Panc1 (cell line): ENCODE measurements at places on chromosomes 3 and 15.
A peak's percentile ranks its signal among the peaks of the same experiment; 100 is the strongest.

DNA sequence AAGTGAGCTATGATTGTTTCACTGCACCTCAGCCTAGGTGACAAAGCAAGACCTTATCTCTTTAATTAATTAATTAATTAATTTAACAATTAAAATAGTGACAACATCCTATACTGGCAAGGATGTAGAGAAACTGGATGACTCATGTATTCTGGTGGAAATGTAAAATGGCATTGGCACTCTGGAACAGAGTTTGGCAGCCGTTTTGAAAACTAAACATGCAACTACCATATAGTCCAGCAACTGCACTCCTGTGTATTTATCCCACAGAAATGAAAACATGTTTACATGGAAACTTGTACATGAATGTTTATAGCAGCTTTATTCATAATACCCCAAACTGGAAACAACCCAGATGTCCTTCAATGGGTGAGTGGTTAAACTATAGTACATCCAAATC lies 56.6 kb downstream of the ANP32A start:
- no peak for DNase-seq

DNA sequence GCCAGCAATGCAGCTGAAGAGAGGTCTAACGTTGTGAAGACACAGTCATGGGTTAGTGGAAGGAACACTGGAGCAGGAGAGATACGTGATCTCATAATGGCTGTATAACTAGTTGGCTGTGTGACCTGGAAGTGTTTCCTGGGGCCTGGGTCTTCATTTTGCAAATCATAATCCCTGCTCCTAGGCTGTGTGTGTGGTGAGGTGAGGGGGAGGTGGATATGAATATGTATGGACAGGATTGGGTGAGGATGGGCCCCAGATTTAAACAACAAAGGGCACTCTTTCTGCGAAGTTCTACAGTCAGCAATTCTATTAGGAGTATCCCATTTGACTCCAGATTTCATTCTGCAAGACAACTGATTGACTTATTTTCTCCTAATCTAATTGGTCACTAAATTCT lies 41.3 kb downstream of the ANKRD28 start:
- DNase-seq, result no peak

DNA sequence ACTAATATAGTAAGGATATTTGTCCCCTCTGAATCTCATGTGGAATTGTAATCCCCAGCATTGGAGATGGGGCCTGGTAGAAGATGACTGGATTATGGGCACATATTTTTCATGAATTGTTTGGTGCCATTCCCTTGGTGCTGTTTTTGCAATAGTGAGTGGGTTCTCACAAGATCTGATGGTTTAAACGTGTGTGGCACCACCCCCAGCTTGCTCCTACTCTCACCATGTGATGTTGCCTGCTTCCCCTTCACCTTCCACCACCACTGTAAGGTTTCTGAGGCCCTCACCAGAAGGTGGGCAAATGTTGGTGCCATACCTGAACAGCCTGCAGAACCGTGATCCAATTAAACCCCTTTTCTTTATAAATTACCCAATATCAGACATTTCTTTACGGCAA lies 28.1 kb upstream of the SERPINI2 start:
- no peak for DNase-seq

GRCh38 chr3:103924544-103924943 lies 1442.2 kb upstream of the ALCAM start:
- DNase-seq, result no peak

- no peak for DNase-seq
Observed at GRCh38 chr15:72242775-72243370, 11.9 kb upstream of the PKM start.

DNA sequence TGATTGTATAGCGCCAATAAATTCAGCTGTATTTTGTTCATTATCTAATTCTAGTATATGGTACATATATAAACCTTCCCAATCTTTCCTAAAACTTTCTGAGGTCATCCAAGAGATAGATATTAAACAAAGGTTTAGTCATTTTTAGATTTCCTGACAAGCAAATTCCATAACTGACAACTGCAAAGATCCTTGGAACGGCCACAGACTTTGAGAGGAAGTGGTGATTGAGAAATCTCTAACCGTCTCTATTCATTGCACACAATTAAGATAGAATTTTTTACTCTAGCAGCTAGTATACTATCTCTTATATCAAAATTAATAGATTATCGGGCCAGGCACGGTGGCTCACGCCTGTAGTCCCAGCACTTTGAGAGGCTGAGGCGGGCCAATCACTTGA lies 4.7 kb downstream of the CSNK1G1 start:
- DNase-seq, result no peak

GRCh38 chr3:143429628-143430514 lies 310.3 kb downstream of the CHST2 start:
- DNase-seq, result no peak

GRCh38 chr3:142866841-142867631 lies 21.8 kb downstream of the PCOLCE2 start:
- no peak for DNase-seq

GRCh38 chr3:123664753-123665152 lies 79.9 kb upstream of the HACD2 start:
- DNase-seq, result no peak

- DNase-seq, result no peak
Observed at GRCh38 chr3:16114429-16114828, 60.1 kb upstream of the GALNT15 start.

DNA sequence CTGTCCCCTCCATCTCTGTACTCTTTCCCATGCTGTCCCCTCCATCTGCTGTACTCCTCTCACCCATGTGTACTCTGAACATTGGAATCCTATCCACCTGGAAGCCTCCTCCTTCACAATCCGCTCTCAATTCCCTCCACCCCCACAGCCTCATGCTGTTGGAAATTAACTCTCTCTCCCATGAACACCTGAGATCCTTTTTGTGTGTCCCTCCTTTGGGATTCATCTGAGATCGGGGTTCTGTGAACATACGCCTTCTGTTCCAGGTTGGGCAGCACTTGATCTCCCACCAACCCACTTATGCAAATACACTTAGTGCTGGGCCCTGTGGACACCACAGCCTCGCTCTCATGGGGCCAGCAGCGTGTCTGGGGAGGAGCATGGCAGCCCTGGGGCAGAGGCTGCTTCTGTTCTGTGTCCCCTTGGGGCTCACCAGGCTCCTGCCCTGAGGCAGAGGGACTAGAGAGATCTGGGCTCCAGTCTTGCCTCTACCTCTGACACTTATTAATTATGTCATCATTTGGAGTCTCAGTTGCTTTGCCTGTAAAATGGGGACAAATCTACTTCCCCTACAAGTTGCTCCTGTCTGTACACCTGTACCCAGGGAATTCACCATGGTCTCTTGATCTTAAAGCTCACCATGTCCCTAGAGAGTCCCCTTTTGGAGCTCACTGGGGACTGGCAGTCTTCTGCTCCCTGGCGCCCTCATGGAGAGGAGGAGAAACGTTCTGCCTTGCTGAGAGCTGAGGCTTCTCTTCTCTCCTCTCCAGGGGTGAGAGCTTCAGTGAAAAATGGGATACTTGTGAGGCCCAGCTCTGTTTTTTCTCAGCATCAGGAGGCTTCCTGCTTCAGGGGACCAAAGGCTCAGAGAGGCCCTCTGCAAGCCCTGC lies 42.7 kb downstream of the ITGA11 start:
- no peak for DNase-seq

- no peak for DNase-seq
Observed at GRCh38 chr15:25406261-25406660, 32.6 kb downstream of the UBE3A start.

- DNase-seq, result peak; percentile 39
Observed at GRCh38 chr3:11335056-11335608, 62.9 kb downstream of the ATG7 start.

GRCh38 chr3:63753567-63753966 lies 65.5 kb upstream of the C3orf49 start:
- DNase-seq, result no peak

DNA sequence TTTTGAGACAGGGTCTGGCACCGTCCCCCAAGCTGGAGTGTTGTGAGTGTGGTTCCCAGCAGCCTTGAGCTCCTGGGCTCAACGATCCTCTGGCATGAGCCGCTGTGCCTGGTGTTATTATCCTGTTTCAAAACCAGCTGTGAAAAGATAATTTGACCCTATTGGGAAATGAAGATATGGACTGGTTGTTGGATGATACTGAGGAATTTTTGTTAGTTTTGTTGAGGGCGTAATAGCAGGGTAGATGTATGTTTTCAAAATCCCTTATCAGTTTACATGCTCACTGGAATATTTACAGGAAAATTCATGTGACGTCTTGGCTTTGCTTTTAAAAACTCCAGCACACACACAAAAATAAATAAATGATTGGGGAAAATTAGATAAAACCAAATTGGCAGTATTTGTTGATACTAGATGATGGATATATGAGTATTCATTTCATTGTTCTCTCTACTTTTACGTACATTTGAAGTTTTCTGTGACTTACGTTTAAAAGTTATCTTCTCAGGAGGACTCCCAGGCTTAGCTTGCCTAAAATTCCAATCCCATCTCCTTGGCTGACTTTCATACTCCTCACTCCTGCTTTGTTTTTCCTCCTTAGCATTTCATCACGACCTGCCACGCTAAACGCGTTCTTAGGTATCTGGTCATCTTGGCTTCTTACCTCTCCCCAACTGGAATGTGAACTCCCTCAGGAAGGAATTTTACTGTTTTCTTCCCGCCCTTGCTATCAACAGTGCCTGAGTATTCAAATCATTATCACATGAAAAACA lies 56.8 kb upstream of the TFRC start:
- no peak for DNase-seq

DNA sequence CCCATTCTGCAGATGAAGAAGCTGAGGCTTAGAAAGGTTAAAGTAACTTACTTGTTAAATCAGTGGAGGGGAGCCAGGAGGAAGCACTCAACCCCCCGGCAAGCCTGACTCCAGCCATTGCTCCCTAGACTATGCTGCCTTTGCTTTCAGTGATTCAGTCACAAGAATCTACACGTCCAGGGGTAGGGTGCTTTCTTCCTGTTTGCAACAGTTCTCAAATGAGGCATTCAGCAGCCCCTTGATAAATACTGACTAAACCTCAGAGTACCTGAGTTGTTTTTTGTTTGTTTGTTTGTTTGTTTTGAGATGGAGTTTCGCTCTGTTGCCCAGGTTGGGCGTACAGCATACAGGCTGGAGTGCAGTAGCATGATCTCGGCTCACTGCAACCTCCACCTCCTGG lies 28.6 kb downstream of the MAGEF1 start:
- no peak for DNase-seq

DNA sequence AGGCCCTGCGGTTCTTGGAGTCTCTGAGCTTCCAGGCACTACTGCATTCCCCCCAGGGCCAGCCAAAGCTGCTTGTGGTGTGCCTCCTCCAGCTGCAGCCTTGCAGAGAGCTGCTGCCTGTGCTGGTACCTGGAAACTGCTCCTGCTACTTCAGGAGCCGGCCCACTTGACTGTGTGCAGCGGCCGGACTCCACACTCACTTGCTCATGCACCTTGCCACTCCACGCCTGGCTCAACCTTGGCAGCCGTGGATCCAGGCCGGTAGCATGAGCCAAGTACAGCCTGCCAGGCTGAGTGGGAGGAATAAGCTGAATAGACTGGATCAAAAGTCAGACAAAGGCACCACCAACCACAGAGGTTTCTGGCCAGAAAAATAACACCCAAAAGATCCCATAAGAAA lies 169.7 kb downstream of the TJP1 start:
- no peak for DNase-seq

- DNase-seq, result no peak
Observed at GRCh38 chr3:150077581-150078247, 107.0 kb upstream of the PFN2 start.

DNA sequence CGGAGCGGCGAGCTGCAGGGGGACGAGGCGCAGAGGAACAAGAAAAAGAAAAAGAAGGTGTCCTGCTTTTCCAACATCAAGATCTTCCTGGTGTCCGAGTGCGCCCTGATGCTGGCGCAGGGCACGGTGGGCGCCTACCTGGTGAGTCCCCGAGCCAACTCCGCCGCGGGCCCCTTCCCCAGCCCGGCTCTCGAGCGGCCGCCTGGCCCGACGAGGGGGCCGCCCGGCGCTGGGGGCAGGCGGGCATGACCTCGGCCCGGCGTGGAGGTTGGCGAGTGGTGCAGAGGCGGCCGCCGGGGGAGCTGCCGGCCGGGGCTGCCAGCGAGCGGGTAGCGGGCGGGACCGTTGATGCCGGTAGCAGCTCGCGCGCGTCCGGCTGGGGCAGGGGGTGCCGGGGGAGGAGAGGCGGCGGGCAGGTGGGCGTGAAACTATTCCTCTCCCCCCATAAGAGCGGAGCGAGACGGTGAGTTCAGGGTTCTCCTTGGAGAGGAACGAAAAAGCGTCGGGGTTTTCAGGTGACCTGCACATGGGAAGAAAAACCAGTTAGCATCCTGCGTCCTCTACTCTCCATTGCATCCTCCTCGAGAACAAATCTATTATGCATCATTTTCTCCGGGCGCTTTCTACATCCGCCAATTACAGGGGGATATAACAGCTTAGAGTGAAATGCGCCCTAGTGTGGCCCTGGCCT lies 585 bp downstream of the SLCO3A1 start:
- DNase-seq, result no peak

DNA sequence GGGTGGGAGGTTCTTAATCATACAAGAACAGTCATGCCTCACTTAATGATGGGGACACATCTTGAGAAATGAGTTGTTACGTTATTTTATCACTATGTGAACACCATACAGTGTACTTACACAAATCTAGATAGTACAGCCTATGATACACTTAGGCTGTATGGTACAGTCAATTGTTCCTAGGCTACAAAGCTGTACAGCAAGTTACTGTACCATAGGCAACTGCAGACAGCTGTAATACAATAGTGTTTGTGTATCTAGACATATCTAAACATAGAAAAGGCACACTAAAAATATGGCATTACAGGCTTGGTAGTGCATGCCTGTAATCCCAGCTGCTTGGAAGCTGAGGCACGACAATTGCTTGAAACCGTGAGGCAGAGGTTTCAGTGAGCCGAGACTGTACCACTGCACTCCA lies 55.7 kb upstream of the PLXND1 start:
- no peak for DNase-seq

- DNase-seq, result no peak
Observed at GRCh38 chr3:173938159-173938558, 540.6 kb downstream of the NLGN1 start.

- DNase-seq, result no peak
Observed at GRCh38 chr15:83379579-83379959, 67.6 kb upstream of the SH3GL3 start.

DNA sequence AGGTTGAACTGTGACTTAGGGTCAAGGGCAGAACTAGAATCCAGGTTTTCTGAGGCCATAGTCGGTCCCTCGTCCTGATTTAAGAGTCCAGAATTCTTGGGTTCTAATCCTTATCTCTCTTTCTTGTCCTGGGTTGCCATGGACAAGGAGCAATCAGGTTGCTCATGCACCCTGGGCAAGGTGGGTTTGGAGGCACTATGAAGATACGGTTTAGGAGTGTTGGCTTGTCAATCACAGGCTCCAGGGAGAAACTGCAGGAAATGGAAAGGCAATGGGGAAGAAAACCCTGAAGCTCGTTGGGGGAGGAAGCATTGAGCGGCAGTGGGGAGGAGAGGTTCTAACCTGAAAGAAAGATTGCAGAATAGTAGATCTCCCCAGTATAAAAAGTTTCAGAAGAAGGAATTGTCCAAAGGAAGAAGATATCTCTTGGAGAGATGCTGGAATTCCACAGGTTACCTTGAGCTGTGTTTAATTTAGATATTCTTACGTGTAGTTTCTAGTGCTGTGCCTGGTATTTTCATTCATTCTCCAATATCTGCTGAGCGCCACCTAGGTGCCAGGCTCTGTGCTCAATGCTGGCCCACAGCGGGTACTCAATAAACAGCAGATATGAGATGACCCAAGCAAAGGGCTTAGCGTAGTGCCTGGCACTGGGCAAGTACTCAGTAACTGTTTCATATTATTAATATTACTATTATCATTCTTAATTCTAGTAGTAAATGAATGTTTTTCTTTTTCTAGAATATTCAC lies 2.0 kb downstream of the ACAN start:
- no peak for DNase-seq

- DNase-seq, result no peak
Observed at GRCh38 chr15:89144491-89144890, 56.2 kb downstream of the ABHD2 start.
